ENCODE measurements at places on chromosomes 6 and 20.

- no peak for DNase-seq
Observed at GRCh38 chr6:170053966-170054661, 236.8 kb downstream of the DLL1 start.

GRCh38 chr20:37527638-37528445, at the start of gene BLCAP:
TSS of gene BLCAP (minus strand) at chr20:37527876. CDS start at chr20:37519174, 8,702 bp downstream.
- DNase-seq, result peak; percentile 94

DNA sequence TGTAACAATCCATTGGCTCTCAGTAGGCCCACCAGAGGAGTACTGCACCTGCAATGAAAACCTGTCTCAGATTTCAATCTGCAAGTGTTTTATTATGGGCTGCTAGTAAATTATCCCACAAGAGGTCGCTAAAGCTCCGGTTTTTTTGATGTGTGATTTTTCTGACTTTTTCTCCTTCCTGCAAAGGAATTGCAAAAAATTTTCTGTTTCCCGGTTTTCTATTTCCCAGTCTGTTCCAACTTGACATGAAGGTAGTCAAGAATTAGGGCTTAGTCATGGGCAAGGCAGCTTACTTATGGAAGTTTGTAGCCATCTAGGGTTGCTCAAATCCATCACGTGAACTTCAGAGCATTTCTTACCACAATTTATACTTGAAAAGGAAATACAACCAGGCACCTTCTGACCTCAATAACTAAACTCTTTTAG, 38.5 kb upstream of the AHI1 start:
- DNase-seq, result peak; percentile 32

DNA sequence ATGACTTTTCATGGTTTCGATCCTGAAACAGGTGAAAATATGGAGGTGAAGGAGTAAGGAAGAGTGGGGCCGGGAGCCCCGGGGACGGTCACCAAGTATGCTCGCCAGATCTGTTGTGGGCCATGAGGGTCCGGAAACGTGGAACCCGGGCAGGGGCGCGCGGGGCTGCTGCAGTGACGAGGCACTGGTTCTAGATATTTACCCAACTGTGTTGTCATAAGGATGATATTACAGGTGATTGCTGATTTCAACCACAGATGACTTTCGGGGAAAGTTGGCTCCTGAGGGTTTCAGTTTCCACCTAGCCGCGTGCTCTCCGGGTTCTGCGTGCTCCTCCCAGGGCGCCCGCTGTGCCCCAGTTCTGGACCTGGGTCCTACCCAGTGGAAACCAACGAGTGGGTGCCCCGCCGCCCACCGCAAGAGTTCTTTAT, 12.2 kb downstream of the RAET1G start:
- peak; percentile 10 for DNase-seq

DNA sequence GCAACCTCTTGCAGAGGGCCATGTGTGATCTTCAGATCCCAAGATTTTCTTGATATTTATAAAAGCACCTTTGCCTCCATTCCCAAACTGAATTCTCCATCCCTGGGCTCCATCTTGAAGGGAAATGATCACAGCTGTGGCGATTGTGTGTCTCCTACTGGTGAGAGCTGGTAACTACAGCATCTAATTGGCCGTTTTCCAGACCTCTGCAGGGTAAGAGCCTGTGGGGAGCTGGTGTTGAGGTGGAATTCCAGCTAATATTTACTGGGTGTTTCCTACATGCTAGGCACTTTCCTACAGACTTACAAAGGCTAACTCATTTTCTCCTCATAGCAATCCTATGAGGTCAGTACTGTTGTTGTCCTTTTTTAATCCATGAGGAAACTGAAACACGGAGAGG, 59.2 kb upstream of the FNDC1 start:
- peak; percentile 59 for DNase-seq

DNA sequence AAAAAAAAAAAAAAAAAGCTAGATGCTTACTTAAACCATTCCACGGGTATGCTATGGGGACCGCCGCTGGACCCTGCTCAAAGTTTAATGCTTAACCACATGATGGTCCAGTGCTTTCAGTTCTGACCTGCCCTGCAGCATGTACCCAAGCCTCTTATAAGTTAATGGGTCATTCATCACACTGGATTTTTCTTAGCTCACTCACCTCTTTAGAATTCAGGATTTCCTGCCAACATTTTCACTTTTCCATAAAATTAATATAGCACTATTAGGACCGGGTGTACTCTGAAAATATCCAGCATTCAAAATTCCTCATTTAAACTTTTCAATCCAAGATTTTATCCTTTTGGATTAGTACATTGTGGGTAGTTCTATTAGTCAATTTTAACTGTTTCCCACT, 140.8 kb downstream of the ALDH8A1 start:
- DNase-seq, result no peak

DNA sequence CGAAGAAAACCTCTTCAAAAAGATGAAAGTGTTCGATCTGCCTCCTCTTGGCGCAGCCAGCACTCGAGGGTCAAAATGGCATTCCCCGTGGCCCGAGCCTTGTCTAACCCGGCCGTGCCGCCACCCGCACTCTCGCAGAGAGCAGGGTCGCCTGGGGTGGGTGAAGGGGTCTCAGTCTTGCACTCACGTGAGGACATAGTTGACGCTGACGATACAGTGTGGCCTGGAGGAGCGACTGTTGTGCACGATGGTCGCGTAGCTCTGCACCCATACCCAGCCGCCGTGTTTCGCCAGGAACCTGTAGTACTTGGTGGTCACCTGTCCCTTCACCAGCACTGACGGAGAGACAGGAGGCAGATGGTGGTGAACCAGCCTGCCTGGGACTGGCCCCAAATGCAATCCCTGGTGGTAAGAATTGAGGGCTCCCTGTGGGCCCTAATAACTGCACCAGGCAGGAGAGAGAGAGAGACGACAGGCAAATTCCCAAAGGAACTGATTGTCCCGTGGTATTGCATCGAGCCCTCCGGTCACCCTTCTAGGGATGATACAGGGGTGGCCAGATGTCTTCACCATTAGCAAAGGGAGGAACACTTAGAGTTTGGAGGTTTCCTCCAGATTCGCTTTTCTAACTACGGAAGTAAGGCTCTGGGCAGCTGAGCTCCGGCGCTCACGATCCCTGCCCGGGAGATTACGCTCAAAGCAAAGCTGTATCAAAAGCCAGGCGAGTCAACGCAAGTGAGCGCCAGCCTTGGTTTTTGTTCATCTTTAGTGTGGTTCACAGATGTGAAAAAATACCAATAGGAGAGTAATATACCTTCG, 17.4 kb downstream of the SIM1 start:
- no peak for DNase-seq

GRCh38 chr6:11245381-11246256, 13.2 kb upstream of the NEDD9 start:
- DNase-seq, result no peak

GRCh38 chr20:54234991-54235390, 27.1 kb downstream of the PFDN4 start:
- no peak for DNase-seq

GRCh38 chr6:106677282-106677681, 47.9 kb downstream of the QRSL1 start:
- DNase-seq, result no peak

All from stimulated activated CD8-positive, alpha-beta memory T cell treated with anti-CD3 and anti-CD28 coated beads, Interleukin-4, amount 100 ng/mL, for 48 hours (primary cell).